ENCODE measurements at places on chromosomes 1 and 21.
A peak's percentile ranks its signal among the peaks of the same experiment; 100 is the strongest.

DNA sequence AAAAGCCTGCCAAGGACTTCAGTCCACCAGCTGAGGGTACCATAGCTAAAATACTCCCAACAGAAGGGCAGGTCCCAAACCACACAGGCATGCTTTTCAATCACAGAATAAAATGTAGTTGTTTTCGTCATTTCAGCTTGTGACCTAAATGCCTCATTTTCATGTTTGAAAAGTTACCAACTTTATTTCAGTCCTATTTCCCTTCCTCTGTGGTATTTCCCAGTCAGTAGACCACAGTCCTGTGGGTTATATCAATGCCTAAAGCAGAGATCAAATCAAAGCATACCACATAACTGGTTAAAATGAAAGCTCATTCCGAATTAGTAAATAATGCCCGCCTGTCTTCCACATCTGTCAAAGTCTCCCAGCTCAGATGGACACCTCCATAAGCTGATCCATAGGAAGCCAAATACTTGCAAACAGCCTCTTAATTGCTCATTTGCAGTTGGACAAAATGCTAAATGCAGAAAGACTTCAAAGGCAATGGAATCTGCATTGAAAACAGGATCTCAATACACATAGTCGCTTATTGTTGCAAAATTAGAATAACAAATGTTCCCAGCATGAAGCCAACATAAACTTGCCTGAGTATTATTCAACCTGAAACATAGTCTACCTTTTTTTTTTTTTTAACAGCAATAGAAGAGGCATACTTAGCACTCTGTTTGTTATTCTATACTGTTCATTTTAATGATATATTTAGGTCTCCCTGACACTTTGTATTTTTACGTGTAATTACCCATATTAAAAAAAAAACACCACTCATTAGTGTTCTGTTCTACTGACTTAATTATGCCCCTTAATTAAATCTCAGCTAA lies 53.9 kb downstream of the NR5A2 start:
- DNase-seq = no peak

DNA sequence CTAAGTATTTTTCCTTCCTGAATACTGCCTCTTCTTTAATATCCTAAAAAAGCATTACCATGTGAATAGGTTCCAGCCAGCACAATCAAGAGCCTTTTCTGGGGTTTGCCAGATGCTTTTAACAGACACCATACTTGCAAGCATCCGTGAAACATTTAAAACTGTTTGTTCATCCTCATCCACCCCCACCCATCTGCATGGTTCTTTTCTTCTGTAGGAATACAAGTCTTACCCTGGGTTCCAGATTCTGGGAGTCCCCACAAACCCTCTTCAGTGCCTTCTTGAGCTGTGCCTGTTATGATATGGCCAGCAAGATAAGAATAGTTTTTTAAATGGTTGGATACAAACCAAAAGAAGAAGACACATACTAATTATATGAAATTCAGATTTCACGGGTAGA lies 354.9 kb upstream of the PLXNA2 start:
- DNase-seq = no peak

GRCh38 chr1:47438165-47439016 lies 547 bp downstream of the FOXD2 start:
- DNase-seq = no peak

DNA sequence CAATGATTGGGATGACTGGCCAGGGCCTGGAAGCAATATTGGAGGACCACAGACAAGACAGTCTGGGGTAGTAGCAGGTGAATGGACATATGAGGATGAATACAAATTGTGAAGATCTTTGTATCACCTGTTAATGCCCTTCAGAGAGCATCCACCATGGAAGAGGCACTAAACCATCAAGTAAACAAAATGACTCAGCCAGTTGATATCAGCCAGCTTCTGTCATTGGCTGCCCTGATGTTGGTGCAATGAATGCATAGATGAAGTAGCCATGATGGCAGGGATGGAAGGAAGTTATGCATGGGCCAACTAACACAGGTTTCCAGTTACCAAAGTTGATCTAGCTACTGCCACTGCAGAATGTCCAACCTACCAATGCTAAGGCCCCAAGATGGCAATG lies 16.1 kb upstream of the ERI3 start:
- no peak for DNase-seq

- DNase-seq = no peak
Observed at GRCh38 chr1:210003501-210003900, 65.5 kb downstream of the SYT14 start.

GRCh38 chr21:38667291-38667870 lies 138.3 kb upstream of the ETS2 start:
- no peak for DNase-seq

GRCh38 chr1:230855886-230856285 lies 12.4 kb downstream of the C1orf198 start:
- no peak for DNase-seq

GRCh38 chr1:62628506-62628905 lies 31.2 kb downstream of the ANGPTL3 start:
- no peak for DNase-seq

GRCh38 chr21:46626975-46627501 lies 8.4 kb upstream of the PRMT2 start:
- no peak for DNase-seq

DNA sequence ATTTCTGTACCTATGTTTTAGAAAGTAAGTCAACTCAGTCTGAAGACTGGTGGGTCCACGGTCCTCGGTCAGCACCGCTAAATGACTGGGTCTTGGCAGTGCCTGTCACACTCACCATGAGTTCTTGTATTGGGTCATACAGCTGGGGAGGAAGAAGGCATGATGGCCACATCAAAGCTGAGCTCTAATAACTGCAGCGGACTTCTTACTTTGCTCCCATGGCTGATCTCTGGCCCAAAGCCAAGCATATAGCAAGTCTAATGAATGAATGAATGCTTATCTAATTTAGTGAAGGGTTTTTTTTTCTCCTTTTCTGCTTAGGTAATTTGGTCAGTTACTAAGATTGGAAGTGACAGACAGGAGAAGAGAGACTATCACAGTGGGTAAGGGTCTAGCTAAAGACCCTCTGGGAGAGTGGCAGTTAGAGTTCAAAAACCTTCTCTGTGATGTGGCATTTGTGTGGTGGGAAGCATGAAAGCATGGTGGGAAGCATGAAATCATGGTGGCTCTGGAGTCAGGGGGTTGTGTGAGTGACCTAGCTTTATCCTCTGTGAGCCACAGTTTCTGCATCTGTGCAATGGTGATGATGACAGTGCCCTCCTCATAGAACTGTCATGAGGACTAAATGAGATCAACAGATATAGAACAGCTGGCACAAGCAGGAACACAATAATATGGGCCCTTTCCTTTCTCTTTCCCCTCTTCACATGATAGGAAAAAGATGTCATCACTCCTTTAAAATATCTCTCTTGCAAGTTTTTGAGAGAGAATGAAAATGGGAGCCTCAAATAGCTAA lies 78.9 kb upstream of the JAK1 start:
- DNase-seq = no peak

DNA sequence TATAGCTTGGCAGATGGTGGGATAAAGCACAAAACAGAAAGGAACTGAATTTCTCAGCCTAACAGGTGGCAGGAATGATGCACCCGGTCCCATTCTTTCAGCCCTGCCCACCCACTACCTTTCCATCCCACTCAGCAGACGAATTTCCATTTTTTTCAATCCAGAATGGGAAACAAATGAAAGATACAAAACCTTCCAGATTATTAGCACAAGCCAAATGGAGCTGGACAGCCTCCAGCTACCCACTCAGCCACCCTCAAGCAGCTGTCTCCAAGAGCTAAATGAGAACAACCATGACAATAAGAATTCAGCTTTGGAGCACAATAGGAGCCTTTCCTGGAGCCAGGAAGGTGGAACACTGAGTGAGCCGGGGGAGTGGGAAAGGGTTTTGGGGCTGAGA lies 96.3 kb upstream of the ST6GALNAC5 start:
- DNase-seq = peak; percentile 52

DNA sequence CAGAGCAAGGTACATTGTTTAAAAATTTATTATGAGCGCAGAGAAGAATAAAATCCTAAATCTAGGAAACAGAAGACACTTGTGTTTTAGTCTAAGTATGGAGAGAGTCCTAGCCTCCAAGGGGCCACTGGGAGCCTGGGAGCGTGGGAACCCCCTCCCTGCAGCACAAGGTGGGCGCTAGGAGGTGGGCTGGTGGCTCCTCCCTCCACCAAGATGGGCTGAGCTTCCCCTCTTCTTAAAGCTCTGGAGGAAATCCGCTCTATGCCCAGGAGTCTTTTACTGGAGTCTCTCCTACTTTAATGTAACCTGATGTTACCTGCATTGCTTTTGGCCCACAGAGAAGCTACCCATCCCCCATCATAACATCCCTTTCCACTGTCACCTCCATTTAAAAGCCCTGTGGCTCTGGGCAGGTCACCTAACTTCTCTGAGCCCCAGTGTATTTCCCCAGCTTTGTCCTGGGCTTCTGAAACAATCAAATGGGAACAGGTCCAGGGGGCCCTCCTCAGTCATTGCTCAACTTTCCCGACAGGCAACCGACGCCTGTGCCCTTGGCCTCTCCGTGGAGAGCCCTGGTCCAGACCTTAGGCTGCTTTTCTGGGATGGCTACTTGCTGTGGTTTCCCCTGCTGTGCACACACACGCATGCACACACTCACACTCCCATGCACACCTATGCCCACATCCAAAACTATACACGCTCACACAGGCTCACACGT lies 181.5 kb downstream of the NPHP4 start:
- DNase-seq = no peak

DNA sequence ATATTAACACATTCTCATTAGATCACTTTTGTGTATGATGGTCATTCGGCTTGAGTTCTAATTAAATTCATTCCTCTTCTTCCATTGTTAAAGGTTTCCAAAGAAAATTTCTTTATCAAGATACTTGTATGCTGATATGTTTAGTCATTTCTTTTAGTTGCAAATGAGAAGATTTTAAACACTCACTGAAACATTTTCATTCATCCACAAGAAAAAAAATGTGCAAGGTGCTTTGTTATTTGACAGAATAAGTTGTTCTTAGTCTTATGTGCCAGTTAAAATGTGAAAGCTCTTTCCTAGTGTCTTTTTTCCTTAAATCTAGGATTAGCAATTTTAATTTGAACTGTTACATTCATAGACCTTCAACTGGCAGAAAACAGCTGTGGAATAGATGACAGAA lies 727.0 kb upstream of the NEGR1 start:
- no peak for DNase-seq

- DNase-seq = no peak
Observed at GRCh38 chr1:54397090-54397591, 9.1 kb downstream of the SSBP3 start.

DNA sequence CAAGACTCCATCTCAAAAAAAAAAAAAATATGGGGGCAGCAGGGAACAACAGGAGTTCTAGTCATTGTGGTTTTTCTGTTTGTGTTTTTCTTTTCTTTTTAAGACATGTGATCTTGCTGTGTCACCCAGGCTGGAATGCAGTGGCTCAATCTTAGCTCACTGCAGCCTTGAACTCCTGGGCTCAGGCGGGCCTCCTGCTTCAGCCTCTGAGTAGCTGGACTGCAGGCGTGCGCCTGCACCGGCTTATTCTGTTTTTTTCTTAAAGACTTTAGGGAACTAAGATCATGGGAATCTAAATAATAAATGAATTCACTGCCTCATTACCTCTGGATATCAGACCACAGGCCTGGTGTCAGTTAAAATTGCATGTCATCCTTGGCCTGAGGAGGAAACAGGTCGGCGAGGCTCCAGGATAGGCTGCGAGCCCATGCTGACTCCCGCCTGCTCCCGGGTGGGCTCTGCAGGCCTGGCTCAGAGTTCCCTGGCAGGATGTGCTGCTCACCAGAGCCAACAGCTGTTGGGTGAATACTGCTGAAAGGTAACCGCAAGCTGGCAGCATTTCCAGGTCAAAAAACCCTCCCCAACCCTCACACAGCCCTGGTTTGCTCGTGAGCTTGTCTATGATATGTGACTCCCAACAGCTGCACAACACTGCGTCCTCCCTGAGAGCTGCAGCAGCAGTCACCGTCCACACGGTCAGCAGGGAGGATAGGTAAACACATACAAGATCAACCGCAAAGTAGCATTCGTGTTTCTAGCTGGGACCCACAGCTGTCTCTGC lies 58.1 kb downstream of the SCCPDH start:
- DNase-seq = peak; percentile 27

GRCh38 chr1:220338759-220339158 lies 66.5 kb upstream of the RAB3GAP2 start:
- DNase-seq = no peak

DNA sequence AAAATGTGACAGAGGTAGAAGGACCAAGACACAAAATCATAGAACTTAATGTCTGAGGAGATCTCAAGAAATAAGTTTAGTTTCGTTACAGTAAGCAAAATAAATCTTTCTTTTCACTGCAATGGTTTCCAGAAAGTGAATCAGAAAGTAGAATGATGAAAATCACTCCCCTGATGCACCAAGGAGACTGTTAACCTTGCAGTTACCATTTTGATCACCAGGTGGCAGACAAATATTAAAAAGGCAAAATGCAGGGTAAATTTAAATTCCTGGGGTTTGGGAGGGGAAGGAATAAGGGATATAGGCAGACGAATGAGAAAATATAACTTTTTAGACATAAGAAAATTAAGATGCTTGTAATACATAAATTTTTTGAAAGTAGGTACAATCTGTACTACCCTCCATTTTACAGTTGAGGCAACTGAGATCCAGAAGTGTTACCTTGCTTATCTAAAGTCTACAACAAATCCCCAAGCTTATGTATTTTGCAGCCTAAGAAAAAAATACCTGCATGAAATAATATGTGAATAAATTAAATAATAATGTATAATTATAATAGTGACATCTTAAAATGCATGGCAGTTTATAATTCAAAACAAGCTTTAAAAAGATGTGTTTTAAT lies 253.2 kb downstream of the CRB1 start:
- no peak for DNase-seq

DNA sequence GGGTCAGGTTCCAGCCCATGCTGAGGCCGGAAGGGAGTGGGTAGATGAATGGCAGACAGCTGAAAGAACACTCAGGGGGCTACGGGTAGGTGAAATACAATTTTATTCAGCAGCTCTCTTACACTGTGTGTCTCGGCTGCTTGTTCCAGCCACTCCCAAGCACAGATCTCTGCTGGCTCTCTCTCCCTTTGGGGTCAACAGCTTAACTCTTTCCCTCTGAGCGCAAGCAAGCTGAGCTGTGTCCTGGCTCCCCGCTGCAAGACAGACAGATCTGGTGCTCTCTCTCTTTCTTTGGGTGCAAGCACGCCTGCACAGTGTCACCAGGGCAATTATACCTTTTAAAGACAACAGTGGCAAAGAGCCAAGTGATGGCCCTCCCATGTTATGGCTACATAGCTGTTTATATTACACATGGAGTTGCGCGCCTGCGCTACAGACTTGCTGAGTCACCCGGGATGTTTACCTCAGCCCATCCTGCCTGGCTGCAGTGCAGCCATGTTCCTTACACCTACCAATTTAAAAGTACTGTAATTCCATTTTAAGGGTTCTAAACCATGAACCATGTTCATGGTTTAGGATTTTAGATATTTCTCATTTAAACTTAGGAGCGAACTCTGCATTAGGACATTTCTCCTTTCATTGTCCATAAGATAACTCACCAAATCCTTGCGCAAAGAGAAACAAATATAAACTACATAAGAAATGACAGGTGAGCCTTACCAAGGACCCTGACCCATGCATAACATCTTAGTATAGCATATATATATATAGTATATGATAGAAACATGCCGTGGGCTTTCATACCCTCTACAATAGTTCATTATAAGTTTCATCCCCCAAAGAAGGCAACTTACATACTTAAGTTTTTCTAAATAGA lies 396.5 kb downstream of the SMYD3 start:
- peak; percentile 34 for DNase-seq

All from lung (tissue), 17 donors.